ENCODE measurements at places on chromosomes 1 and 21.

DNA sequence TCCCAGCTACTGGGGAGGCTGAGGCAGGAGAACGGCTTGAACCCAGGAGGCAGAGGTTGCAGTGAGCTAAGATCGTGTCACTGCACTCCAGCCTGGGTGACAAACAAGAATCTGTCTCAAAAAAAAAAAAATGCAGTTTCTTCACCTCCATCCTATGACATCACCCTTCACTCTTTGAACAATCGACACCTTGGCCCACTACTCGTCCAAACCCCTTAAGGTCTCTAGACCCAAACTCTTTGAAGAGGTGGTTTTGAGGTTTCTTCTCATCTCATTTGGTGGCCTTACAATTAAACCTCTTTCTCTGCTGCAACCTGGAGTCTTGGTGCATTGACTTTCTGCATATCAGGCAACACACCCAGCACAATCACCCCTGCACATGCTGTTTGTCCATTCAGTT is 86.1 kb downstream of the SLC16A1 start:
- H3K27ac ChIP-seq, result no peak overlapping the region
- peaks cover 5% of the 10 kb centered on the region for H3K4me1 ChIP-seq
- no peak overlapping the region for H3K4me3 ChIP-seq

DNA sequence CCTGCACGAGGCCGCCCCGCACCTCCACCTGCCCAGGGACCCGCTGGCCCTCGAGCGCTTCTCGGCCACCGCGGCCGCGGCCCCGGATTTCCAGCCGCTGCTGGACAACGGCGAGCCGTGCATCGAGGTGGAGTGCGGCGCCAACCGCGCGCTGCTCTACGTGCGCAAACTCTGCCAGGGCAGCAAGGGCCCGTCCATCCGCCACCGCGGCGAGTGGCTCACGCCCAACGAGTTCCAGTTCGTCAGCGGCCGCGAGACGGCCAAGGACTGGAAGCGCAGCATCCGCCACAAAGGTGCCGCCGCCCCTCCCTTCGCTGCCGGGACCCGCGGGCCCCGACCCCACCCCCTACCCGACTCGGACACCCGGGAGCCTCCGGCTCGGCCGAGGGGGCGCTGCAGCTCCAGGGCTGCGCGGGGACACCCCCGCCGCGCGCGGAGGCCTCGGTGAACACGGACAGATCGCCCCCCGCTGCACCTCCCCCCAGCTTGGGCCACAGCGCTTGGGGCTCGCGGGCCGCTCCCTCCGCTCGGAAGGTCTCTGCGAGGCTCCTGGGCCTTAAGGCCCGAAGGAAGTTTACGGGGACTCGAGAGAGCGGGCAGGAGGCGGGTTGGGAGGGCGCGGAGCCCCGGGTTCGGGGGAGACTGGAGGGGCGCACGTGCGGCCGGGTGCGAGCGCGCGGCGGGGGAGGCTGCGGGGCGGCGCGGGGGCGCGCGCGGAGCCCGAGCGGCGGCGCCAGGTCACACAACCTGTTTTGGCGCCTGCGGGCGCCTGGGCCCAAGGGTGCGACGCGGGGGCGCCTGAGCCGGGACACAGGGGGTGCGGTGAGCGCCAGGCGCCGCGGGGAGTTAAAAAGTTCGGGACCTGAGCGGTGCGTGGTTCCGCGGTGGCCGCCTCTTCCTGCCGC is 1.2 kb downstream of the SAMD11 start:
- H3K27ac ChIP-seq, result no peak overlapping the region
- peaks cover 6% of the 10 kb centered on the region for H3K4me1 ChIP-seq
- H3K27me3 ChIP-seq, result peaks cover 50% of the 10 kb centered on the region
- H3K36me3 ChIP-seq, result no peaks in the 10 kb centered on the region

DNA sequence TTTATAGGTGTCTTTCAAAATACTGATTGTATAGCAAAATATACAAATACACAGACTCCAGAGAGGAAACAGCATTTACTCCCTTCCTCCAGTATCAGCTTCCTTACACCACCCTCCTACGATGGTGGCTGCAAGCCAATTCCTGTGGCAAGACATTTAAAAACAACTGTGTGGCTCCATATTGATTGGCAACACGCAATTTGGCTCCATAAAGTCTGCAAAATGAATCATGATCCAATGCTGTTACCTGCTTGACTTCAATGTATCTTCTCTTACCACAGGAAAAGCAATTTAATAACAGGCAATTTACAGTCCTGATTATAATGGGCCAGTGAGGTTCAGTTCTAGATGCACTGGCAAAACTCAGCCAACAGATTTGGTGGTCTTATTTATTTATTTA is 19.7 kb upstream of the ATP6V1G3 start:
- H3K4me1 ChIP-seq, result peaks cover 36% of the 10 kb centered on the region
- no peaks in the 10 kb centered on the region for H3K36me3 ChIP-seq
- H3K27me3 ChIP-seq, result no peaks in the 10 kb centered on the region
- no peak for DNase-seq
- H3K27ac ChIP-seq, result no peak overlapping the region

DNA sequence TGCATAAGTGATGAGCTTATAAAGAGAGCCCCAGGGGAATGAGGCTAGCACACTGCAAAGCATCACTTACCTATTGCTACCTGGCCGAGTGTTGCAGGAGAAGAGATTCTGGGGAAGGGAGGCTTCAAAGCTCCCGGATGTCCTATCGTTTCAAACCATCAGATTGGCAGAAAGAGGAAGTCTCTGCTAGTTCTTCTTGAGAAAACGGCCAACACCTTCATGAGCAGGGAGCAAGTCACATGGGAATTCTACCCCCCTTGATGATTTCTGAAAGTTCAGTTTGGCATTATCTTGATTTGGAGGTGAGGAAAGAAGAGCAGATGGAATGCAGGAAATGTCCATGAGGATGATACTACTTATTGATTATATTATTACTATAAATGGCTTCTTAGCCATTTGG is 16.2 kb downstream of the SYF2 start:
- no peak for DNase-seq
- no peaks in the 10 kb centered on the region for H3K27me3 ChIP-seq
- H3K4me3 ChIP-seq, result no peak overlapping the region
- H3K4me1 ChIP-seq, result peaks cover 4% of the 10 kb centered on the region

GRCh38 chr21:14120091-14120734 is 90.5 kb downstream of the LIPI start:
- H3K36me3 ChIP-seq, result no peaks in the 10 kb centered on the region
- peak; percentile 18 for DNase-seq
- H3K4me1 ChIP-seq, result peaks cover 14% of the 10 kb centered on the region
- H3K27ac ChIP-seq, result no peak overlapping the region
- H3K4me3 ChIP-seq, result no peak overlapping the region

- H3K36me3 ChIP-seq, result no peaks in the 10 kb centered on the region
- H3K4me1 ChIP-seq, result no peaks in the 10 kb centered on the region
- H3K4me3 ChIP-seq, result no peak overlapping the region
- no peak overlapping the region for H3K27ac ChIP-seq
- no peak for DNase-seq
These were observed 1886.9 kb downstream of the NCAM2 start for GRCh38 chr21:22885079-22885478.

DNA sequence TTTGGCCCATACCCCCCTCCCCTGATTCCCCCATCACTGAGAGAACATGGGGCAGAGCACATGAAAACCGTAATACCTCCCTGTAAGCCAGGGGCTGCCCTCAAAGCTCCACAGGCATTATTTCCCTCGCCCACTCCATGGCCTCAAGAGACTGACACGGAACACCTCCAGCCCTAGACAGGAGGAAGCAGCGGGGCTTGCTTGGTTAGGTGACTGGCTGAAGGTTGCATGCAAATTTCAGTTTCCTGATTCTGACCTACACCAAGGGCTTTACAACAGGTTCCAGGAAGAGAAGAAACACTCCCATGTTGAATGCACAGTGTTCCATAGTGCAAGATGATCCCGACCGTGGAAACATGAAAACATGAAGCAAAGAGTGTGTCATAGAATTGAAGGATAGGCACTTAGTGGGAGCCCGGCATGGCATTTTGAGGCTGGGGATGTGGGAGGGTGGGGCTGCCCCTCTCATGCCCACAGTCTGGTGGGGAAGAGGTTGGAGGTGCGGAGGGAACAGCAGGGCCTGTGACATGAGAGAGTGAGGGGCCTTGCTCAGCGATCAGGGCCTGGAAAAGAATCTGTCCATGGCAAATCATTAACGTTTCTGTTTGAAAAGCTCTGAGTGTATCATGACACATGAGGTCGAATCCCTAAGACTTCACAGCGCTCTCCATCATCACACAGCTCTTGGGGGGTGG is 33.5 kb downstream of the GPR137B start:
- DNase-seq, result no peak
- no peaks in the 10 kb centered on the region for H3K4me1 ChIP-seq
- H3K27ac ChIP-seq, result no peak overlapping the region
- peaks cover 3% of the 10 kb centered on the region for H3K36me3 ChIP-seq

DNA sequence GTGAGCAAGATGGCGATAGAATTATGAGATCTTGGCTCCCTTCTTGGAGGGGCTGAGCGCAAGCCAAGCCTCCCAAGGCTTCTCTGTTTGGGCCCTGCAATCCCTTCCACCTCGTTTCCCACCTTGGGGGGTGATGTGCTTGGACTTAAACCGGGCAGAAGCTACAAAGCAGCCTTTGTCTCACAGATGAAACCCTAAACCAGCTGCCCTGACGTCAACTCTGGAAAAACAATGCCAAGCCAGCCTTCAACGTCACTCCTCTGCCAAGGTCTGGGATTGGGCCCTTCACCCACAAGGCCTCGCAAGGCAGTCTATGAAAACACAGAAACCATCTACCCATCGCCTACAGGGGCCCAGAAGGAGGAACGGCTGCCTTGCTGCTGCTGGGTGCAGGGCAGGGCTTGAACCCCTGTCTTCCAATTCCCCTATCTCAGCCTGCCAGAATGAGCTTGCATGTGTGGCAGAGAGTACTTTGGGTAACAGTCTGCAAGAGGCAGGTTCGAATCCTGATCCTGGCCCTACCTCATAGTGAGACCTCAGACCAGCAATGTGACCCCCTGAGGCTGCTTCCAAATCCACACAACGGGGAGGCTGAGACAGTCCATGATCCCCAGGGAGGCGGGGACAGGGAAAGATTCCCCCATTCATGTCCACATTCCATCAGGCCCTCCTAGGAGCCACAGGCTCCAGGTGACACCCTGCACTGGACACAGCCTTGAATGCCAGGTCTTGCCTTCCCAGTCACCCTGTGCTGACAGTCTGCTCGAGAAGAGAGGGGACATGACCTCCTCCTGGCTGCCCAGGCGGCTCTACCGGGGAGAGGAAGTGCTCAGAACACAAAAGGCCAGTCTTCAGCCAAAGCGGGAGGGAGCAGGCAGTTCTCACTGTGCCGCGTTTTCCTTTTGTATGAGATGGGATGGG is 15.0 kb downstream of the IFFO2 start:
- no peak overlapping the region for H3K4me3 ChIP-seq
- H3K27me3 ChIP-seq, result no peaks in the 10 kb centered on the region
- no peak overlapping the region for H3K27ac ChIP-seq
- DNase-seq, result no peak
